ENCODE measurements at places on chromosomes 5 and 9.
A peak's percentile ranks its signal among the peaks of the same experiment; 100 is the strongest.

GRCh38 chr5:107484281-107484680, 186.5 kb downstream of the EFNA5 start:
- no peak for DNase-seq

DNA sequence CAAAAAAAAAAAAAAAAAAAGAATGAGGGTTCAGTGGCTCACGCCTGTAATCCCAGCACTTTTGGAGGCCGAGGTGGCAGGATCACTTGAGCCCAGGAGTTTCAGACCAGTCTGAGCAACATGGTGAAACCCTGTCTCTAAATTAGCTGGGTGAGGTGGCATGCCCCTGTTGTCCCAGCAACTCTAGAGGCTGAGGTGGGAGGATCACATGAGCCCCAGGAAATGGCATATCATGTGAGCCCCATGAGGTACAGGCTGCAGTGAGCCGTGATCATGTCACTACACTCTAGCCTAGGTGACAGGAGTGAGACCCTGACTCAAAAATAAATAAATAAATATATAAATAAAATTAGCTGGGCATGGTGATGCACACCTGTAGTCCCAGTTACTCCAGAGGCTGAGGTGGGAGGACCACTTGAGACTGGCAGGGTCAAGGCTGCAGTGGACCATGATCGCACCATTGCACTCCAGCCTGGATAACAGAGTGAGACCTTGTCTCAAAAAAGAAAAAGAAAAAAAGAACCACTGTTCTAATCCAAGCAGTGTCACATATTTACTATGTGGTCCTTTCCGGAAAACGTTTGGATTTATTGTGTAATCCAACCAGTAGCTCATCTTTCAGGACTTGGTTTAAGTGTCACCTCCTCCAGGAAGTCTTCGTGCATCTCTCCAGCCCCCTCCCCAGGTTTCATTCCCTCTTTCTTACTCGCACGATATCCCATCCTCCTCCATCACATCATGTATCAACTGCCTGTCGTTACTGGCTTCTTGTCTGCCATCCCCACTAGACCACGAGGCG, 12.3 kb upstream of the SPOUT1 start:
- DNase-seq, result no peak

- no peak for DNase-seq
Measured at GRCh38 chr5:2863675-2864433, 112.4 kb upstream of the IRX2 start.

DNA sequence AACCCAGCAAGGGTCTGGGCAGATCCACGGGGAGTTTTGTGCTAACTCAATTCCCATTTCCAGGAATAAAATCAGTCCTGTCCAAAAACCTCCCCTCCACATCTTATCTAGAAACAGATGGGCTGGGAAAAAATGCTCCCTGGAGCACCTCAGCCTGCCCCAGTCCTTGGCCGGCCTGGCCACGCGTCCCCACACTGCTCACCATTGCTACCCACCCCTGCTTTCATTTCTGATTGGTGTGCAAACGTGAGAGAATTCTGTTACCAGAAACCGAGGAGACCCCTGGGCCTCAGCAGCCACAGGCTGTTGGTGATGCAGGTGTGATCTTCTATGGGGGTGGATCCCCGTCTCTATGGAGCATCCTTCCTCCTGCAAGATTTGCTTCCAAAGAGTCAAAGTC, 38.0 kb upstream of the OLFM1 start:
- DNase-seq, result no peak

DNA sequence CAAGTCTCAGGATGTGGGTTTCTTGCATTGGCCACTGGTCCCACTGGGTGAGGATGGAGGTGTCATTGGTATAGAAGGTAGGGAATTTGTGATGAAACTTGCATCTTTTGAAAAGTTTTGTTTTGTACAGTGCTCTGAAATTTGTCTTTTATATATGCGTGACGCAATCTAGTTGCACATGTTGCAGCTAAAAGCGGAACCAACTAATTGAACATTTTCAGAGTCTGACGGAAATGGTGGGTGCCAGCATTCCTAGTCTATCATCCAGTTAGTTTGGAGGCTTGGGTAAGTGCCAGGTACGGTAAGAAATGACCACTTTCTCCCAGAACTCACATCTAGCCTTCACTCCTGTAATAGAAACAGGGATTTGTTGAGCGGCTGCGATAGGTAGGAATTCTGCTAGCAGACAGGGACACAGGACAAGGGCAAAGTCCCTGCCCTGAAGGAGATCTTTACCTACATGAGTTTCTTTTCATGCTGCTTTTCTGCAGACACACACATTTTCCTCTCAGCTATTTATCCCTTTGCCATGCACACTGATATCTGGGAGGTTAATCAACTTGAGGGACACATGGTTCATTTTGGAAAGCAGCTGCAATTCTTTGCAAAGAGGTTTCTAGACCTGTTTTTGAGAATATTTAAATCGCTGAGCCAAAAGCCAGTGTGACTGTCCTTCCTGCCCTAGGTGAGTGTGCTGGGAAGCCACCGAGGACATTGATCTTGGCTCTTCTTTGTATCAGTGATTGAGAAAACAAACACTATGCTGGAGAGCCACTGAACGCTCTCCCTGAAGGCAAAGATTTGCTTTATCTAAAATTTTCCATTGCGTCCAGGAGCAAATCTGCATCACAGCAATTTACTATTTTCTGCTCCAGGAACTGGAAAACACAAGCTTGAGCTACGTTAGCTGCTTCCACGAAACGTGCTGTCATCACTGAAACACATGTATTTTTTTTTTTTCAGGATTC, 89.7 kb downstream of the DAP start:
- DNase-seq, result no peak

DNA sequence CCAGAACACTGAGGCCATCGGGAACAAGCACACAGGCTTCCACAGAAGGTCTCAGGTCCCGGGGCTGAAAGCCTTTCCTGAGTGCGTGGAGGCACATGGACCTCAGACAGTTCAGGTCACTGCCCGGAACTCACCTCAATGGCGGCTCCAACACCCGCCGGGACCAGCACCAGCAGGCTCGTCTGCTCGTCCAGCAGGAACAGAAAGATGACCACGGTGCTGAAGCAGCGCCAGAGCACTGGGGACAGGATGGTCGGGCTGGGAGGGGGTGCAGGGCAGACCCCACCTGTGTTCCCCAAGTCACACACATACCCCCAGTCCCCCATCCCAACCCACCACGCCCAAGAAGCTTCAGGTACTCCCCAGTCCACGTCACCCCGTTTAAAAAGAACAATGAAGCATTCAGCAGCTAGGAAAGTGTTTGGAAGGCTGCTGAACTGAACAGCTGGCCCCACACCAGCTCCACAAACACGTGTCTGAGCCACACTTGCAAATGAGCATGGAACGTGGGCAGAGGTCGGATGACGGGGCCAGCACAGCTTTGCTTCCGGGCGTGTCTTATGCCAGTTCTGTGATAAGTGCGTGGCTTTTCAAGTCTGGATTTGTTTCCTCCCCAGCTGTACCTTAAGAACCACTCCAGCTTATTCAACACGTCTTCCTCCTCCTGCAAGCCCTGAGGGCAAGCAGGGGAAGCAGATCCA, 14.6 kb downstream of the CLPTM1L start:
- DNase-seq, result no peak

GRCh38 chr5:104052558-104053352, 490.2 kb upstream of the NUDT12 start:
- DNase-seq, result no peak

GRCh38 chr9:78896479-78896878, 599.6 kb downstream of the PSAT1 start:
- no peak for DNase-seq

DNA sequence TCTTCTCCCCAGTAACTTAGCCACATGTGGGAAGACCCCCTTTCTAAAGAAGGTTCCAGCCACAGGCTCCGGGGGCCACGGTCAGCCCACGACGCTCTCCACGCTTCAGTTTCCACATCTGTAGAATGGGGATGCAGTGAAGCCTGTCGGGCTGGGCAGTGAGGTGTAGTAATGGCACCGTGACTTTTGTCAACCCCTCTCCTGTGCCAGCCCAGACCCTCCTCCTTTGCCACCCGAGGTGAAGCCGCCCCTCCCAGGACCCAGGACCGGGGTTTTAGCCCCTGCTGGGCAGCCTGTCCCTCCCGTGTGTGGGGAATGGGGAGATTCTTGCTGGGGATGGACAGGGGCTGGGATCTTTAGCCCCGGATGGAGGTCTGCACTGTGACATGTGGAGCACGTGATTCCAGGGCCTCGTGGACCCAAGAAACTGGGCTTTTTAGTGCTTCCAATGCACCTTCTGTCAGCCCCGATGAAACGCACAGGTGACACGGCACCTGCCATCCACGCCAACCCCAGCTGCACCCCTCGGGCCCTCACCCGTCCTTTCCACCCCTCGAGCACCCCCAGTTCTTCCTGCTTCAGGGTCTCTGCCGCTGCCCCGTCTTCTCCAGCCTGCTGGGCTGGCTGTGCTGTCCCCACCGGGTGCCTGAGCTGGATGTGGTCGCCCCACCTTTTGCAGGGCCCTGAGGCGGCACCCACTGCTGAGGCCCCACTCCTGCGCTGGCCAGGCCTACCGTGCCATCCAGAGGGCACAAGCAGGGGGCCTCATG, 13.4 kb upstream of the RNU6ATAC start:
- DNase-seq, result no peak

- no peak for DNase-seq
Measured at GRCh38 chr5:175590471-175590881, 67.4 kb upstream of the HRH2 start.

DNA sequence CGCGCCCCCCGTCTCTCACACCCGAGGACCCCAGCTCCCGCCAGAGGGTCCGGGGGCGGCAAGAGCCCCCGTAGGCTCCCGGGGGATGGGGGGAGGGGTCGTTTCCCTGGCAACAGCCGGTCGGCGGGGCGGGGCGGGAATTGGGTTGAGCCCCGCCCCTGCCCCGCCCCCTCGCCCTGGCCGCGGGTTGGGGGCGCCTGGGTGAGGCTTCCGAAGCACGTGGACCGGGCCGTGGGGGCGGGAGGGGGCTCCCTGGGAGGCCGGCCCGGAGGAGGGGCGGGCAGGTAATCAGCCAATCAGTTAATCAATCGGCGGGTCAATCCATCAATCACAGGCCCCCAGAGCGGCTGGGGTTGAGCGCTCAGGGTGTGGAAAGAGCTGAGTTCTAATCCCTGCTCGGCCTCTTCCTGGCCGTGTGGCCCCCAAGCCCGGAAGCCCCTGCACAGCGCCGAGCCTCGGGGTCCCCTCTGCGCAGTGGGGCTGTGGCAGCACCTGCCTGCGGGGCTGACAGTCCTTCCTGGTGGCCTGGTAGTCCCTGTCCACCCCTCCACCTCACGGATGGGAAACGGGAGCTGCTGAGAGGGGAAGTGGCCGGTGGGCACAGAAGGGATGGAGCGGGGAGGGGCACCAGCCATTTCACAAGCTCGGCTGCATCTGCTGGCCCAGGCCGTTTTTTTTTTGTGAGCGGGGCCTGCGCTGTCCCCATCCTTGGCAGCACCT, 174.2 kb upstream of the IER5L start:
- DNase-seq, result no peak

DNA sequence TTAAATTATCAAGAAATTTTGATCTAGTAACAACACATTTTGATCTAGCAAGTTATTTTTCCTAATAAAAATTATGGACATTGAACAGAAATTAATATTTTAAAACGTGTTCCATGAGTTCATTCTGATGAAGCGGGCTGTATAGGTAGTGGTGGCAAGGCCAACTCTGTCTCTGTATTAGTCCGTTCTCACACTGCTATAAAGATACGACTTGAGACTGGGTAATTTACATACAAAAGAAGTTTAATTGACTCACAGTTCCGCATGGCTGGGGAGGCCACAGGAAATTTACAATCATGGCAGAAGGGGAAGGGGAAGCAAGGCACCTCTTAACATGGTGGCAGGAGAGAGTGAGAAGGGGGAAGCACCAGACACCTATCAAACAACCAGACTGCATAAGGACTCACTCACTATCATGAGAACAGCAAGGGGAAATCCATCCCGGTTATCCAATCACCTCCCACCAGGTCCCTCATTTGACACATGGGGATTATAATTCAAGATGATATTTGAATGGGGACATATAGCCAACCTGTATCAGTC, 61.2 kb downstream of the TMEM232 start:
- no peak for DNase-seq

- DNase-seq, result no peak
Measured at GRCh38 chr9:13500034-13500433, 220.5 kb upstream of the MPDZ start.

DNA sequence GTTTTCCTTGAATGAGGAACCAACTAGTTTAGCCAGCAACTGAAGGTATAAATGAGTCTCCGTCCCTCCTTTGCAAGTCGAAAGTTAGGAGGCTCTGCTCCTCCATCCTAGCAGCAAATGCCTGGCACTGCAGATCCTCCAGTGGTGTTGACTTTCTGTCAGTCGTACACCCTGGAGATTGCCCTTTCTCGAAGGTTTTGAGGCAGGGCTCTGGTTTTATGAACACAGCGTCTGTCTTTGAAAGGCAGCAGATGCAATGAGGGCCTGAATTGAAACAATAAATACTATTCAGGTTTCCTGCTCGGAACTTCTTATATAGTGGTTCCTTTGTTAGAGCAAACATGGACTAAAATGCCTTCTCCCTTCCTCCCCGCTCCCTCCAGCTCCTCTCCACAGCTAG, 284.0 kb downstream of the TMEM38B start:
- no peak for DNase-seq

- DNase-seq, result no peak
Measured at GRCh38 chr9:119318371-119318770, 50.9 kb downstream of the BRINP1 start.

DNA sequence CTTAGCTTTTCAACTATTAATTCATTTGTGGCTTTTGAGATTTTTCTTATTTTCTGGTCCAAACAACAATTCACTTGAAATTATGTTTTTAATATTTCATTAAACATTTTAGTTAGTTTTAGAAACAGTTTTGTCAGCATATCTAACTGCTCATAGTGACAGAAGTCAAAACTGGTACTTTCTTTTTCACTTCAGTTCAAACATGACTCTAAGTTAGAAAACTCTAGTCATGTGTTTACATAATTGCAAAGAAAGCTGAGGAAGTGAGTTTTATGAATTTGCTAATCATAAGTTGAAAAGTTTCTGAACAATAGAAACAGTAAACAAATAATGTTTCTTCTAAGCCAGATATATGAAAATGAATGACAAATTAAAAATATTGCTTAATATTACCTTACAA, 1931.0 kb downstream of the EFNA5 start:
- DNase-seq, result no peak

- DNase-seq, result no peak
Measured at GRCh38 chr9:92645041-92645440, 24.9 kb downstream of the IPPK start.

DNA sequence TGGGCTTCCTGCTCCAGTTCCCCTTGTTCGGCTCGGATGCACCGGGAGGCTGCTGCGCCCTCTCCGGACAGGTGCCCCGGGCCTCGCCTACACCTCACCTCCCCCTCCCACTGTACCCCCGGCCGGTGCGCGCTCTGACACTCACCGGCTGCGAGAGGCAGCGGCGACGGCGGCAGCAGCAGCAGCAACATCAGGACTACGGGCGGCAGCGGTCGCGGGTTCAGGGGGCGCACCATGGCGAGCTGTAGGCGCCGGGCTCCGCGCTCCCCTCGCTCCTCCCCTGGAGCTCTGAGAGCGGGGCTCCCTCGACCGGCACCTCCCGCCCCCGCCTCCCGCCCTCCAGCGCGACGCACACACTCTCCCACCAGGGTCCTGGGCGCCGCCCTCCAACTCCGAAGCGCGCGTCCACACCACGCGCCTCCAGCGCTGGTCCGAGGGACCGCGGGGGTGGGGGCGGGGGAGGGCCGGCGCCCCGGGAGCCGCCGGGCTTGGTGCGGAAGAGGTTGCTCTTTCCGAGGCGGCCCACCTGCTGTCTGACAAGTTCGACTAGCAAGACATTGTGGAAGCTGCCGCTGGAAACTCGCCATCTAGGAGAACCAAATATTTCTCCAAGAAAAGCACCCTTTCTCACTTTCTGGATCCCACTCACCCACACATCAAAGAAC, at the start of gene GFRA3:
Gene GFRA3, minus strand, starts transcription at position 433 of the 665 bp plus-strand sequence. Its CDS starts 197 bp downstream, at position 236.
- peak; percentile 6 for DNase-seq

GRCh38 chr9:33197279-33198152, 30.4 kb upstream of the B4GALT1 start:
- peak; percentile 91 for DNase-seq

Measured in muscle of arm (tissue), 14 donors.